ENCODE measurements at places on chromosomes 1 and 21.

DNA sequence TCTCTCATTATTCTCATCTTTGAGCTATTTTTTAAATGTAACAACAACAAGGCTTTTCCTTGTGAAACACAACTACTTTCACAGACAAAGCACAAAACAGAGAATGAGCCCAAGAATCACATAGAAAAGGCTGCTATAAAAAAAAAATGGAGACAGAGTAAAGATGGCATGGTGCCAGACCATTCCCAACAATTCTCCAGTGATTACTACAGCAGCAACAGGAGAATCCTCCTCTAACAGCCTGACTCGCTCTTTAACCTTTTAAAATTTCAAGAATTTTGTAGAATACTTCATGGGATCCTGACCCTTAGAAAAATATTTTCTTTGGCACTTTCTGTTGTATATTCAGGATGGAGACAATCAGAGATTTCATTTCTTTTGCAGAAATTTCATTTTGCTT, 3.8 kb upstream of the BCAS2 start:
- DNase-seq = no peak

DNA sequence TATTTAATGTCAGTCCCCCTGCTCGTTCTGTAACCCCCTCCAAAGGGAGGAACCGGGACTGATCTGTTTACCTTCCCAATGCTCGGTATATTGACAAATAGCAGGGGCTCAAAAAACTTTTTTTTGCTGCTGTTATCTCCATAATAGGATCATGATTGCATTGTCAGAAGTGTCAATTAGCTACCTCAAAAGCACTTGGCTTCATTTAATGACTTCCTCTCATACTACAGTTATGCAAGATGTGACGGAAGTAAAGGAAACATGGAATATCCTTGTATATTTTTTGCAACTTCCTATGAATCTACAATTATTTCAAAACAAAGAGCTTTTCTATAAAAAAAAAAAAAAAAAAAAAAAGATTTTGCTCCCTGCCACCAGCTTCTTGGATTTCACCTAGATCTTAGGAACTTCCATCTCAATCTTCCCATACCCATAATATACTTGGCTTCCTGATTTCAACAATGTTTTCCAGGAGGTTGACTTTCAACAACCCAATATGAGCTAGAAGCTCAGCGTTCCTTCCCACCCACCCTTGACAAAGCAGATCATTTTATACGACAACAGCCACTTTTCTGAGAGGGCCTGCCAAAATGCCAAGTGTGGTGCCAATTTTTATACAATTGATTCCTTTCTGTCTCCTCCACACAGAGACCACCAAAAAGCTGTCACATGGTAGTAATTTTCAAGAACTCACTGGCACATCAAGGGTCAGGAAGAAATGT, 71.7 kb downstream of the SETD4 start:
- DNase-seq = no peak

DNA sequence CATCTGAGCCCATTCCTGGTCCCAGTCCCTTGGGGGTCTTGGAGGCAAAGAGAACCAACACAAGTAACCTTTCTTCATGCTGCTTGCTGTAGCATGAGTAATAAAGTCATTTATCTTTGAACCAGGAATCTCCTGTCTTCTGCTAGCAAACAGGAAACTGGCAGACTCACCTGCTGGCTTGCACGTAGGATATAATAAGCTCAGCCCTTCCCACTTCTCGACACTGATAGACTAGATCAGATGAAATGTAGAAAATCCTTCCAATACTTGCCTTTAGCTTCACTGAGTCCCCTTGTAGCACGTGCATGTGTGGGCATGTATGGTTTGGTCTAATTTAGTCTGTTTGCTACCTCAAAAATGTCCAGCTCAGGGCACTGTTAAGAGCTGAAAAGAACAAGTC, 6.5 kb upstream of the TFF2 start:
- DNase-seq = no peak

DNA sequence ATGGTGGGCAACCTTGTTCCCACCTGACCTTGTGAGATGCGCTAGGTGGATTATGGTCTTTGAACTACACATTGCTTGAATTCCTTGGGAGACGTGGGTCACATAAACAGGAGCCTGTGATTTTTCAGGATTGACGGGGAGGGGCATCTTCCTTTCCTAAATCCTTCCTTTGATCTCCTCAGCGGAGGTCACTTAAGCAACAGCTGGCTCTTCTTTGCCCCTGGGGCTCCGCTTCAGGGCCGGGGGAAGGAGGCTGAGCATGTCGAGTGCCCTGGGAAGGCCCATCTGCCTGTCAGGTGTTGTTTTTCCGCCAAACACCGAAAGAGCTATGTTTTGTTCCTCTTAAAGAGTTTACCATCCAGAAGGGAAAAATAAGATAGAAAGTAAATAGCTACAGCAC, 40.6 kb downstream of the KIF26B start:
- no peak for DNase-seq

DNA sequence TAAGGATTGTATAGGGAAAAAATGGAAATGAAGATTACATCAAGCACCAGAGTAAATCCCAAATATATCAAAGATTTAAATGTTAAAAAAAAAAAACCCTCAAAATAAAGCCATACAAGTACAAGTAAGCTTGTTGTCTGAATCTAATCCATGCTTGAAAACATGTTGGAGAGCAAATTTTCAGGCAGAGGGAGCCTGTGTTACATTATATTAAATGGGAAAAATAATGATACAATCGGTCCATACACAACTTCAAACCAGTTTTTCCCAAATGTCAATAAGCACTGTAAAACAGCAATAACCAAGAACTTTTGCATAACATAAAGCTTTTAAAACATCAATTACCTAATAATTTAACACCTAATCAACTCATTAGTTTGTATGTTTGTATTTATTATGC, 949.4 kb upstream of the ADGRL4 start:
- no peak for DNase-seq

GRCh38 chr21:43374228-43374885, 52.6 kb downstream of the SIK1 start:
- no peak for DNase-seq
